ENCODE measurements at places on chromosomes 6 and 20.
A peak's percentile ranks its signal among the peaks of the same experiment; 100 is the strongest.

DNA sequence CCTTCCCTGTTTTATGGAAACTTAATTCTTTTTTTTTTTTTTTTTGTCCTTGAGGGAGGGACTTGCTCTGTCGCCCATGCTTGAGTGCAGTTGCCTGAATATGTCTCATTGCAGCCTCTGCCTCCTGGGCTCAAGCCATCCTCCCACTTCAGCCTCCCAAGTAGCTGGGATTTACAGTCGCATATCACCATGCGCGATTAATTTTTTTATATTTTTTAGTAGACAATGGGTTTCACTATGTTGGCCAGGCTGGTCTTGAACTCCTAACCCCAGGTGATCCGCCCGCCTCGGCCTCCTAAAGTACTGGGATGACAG lies 654 bp downstream of the TMEM14C start:
- no peak for DNase-seq

DNA sequence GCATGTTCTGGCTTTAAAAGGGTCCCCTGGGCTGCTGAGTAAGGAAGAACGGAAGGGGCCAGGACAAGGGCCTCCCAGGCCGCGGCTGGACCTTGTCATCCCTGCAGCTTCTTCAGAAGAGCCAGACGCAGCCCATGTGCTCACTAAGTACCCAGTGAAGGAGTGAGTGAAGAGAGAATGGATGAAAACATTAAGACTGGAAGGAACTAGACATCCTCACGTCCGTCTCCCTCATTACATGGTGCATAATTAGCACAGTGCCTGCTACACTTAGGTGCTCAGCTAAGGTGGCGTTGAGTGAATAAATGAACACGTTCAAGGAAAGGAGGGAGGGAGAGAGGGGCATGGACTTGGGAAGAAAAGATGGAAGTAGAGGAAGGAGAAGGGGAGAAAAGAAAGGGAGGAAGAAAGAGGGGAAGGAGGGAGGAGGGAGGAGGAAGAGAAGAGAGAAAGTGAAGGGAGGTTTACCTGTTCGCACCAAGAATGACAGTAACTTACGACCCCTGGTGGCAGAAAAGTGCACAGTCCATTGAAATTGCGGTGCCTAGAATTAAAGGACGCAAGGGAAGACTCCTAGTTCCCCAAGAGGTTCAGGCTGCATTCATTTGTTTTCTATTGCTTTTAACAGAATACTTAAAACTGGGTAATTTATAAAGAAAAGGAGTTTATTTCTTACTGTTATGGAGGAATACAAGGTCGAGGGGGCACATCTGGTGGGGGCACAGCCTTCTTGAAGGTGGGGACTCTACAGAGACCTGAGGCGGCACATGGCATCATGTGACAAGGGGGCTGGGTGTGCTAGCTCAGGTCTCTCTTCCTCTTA lies 8.0 kb downstream of the TP53RK start:
- peak; percentile 77 for DNase-seq

DNA sequence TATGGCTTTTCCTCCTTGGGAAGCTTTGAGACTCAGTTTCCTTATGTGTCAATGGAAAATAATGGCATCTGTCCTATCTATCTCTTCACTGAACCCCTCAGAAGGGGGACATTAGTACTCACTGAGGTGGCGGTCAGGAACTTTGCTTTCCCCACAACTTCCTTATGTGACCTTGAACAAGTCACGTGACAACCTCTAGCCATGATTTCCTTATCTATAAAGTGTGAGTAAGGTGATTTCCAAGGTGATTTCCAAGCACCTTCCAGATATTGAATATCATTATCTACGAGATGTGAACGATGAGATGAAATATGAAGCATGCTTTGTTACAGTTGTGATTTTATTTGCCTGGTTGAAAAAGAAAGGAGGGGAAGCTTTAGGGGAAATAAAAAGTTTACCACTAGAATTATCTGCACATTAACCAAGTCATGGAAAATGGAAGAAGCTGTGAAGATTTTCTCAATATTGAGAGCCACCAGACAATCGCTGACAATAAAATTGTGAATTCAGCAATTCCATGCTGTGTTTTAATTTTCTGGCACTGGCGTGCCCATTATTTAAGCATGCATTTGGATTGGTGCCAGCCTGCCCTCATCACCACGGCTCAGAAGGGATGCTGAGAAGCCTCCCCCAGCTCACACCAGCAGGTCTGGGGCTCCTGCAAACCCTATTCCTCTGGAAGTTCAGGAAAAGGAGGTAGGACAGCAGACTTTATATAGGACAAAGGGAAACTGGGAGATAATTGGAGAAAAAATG lies 255.3 kb downstream of the CD83 start:
- no peak for DNase-seq

- DNase-seq = no peak
Measured at GRCh38 chr6:93785694-93786030, 366.3 kb upstream of the EPHA7 start.

GRCh38 chr6:106997392-106998158 lies 23.0 kb upstream of the CD24 start:
- DNase-seq = peak; percentile 50

DNA sequence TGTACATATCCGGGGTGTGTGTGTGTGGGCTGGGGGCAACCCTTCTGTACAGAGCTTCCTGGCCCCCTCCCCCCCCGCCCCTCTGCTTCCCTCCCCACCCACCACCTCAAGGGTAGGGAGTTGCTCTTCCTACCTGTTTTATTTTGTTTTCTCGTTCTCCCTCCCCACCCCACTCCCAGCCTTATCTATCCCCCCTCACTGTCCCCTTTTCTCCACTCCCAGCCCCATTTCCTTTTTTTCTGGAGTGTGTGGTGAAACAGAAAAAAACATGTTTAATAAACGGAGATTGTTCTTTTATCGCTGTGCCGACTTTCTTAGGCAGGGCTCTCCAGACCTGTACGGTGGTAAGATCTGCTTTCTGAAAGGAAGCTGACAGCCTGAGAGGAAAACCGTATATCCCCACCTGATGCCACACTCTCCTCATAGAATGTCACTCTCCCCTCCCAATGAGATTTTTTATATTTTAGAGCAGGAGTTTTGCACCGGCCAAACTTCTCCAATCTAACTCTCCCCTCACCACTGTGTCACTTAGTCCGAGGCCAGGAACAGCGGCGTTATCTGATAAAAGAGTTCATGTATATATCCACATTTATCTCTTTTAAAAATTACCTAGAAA lies 875 bp upstream of the ZBTB9 start:
- DNase-seq = no peak

DNA sequence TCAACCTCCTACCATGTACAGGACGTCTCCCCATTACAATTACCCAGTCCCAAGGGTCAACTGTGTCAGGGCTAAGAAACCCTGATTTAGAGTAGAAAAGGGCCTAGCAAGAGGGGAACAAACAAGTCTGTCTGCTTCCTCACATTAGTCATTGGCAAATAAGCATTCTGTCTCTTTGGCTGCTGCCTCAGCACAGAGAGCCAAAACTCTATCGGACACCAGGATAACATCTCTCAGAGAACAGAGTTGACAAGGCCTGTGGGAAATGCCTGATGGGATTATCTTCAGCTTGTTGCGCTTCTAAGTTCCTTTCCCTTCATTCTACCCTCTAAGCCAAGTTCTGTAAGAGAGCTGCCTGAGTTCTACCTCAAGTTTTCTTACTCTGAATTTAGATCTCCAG lies 19.0 kb upstream of the VSX1 start:
- no peak for DNase-seq

DNA sequence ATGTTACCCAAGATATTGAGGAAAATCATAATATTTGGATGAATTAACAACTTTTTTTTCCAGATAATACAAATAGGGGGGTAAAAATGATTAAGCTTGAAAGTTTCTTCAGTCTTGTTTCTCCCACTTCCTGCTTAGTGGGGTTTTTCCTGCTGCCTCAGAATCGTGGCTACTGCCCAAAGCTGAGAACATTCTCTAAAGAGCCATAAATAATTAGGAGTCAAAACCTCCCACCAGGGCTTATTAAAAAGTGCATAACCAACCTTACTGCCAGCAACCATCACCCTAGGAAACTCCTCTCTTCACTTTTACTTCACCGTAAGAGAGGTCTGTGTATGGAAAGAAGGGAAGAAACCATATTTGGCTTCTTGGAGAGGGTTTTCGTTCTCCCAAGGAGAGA lies 9.0 kb upstream of the LCA5 start:
- no peak for DNase-seq

GRCh38 chr20:6200092-6200491 lies 77.3 kb upstream of the FERMT1 start:
- DNase-seq = no peak

All from liver (tissue), 10 donors.